A549 treated with Mapracorat at 1 μM for 4 hours (cell line): ENCODE measurements at places on chromosomes 7 and 10. TPM values are rescaled to one million over a fixed set of nuclear protein-coding genes. Genes with fewer than 3 reads are reported as not detected.

IL6 gene
- total RNA-seq, result 1.1 to 3.5 TPM (median 1.6 TPM) in 5 replicates

OR6B1 gene
- not detected in 5 replicates for total RNA-seq

AKR1C2 gene
- 3,424 to 4,014 TPM (median 3,704 TPM) in 5 replicates for total RNA-seq

NKX1-2 gene
- 0.04 to 0.06 TPM in 2 of 5 replicates, not detected in the others for total RNA-seq

ZNF786 gene
- total RNA-seq, result 5.7 to 6.9 TPM (median 6.6 TPM) in 5 replicates

PAX4 gene
- not detected in 5 replicates for total RNA-seq
